Caki2 (cell line): ENCODE measurements at places on chromosomes 7 and 10.

DNA sequence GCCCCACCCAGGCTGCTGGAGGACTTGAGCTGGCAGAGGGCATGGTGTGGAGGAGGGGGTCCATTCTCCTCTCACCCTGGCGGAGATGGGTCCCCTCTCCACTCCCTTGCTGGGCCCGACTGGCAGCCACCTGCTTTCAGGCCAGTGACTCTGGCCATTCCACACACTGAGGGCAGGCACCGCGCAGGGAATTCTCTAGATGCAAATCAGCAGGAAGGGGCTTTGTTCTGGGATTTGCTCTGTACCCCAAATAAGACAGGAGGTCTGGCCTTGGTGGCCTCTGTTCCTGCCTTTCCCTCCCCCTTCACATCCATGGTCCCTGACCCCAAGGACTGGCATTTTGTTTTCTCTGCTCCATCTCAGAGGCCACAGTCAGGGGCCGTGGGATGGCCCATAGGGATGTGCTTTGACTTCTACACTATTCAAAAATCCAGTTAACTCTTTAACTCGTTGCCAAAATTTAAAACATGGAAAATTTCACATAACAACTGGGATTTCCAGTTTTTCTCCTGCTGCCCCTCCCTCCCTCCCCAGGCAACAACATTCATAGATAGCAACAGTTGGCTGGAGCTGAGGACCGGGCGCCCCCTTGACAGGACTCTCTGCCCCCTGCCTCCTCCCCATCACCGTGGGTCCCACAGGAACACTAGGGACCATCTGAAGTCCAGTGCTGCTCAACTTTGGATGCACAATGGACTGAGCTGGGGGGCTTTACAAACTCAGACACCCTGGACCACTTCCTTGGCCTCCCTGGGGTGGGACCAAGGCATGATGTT is 33.9 kb downstream of the PPIF start:
- DNase-seq: no peak

DNA sequence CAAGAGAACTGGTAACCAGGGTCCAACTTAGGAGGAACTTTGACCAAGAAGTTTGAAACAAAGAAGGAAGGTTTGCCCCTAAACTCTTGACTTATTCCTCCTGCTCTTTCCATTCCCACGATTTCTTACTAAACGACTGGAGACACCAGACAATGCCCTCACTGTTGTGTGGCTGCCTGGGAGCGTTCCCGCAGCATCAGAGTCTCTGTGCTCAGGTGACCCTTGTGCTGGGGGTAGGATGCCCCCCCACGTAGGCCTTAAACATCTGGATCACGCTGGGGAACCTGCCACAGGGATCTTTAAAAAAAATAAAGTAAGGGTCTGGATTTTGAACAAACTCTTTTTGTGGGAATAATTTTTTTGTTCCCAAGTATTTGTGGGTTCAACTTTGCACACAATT is 30.1 kb upstream of the CTBP2 start:
- DNase-seq: no peak

GRCh38 chr7:45080958-45081669 is 7.7 kb downstream of the NACAD start:
- DNase-seq: no peak

DNA sequence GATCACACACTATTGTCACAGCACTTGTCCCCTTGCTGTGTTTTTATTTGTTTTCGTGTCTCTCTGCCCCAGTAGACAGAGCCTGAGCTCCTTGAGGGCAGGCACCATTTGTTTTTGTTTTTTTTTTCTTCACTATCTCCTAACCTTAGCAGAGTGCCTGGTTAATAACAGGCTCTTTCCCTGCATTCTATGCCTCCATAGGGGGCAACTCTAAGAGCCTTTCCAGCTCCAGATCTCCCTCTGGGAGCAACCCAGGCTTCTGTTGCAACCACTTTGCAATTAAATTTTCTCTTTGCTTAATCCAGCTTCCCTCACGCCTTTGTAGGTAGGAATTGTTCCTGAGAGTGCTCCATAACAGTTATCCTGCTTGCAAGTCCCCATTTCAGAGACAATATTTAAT is 148.4 kb downstream of the PLXDC2 start:
- DNase-seq: no peak

DNA sequence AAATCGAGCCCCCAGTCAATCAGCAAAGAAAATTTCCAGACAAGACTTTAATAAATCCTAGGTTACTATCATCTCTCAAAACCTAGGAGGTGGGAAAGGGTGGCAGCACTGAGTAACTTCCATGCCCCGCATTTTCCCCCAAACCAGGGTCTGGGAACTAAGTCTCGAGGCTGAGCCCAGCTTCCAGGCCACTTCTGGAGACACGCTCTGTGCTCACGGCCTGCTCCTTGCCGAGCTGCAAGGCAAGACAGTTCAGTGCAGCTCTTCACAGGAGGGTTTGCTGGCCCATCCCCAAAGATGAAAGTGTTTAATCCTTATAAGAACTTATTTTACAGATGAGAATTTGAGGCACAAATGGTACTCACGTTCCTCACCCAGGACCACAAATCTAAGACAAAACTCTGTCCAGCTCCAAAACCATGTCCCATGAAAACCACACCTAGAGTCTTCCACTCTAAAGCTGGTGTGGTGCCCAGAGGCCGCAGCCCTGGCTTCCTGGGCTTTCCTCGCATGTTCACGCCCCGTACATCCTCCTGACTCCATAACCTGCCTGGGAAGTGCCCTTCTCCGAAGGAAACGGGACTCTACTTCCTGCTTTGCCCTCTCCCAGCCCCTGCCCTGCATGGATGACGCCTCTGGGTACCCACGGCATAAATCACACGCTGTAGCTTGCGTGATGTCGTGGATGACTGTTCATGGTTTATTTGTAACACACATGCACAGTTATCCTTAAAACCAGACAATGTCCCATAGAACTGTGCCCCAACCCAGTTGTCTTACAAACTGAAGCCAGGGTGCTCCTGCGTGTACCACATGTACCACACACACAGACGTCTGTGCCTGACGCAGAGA is 201.2 kb downstream of the DIP2C start:
- DNase-seq: no peak

DNA sequence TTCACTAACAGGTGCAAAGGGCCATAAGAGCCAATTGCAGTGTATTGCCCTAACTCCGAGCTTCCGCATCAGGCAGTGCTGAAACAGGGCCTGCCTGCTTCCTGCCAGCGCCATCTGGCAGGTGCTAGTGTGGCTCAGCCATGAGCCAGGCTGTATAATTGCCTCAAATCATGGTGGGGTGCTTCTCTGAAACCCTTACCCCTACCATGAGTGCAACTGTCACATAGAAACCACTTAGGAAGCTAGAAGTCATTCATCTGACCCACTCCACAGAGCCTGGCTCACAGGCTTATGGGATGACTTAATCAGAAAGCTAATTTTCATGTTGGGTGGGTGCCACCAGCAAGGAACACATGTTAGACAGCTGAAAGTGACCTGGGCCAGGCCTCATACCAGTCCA is 133.3 kb upstream of the LAMB4 start:
- no peak for DNase-seq

GRCh38 chr10:93710333-93710909 is 8.0 kb upstream of the FRA10AC1 start:
- no peak for DNase-seq

GRCh38 chr7:7479275-7479805 is 56.3 kb downstream of the COL28A1 start:
- no peak for DNase-seq

DNA sequence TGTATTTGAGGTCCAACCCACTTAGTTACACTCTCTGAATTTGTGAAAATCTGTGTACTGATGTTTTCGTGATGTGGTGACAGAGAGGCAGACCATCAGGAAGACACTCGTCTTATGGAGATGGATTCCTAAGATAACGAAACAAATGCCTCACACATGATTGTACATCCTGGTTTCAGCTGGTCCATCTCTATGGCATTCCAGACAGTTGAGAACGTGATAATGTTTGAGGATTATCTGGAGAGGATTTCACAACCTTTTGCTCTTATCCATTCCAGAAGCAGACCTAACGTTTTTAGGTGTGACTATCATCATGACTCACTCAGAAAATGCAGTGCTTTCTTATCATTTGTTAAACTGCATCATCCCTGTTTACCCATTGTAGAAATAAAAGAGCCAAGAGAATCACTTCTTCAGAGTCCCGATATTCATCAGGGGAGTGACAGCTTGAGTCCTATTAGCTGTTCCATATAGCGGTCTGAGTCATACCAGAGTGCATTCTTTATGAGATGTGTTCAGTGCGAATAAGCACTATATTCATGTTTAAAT is 74.5 kb downstream of the BMPER start:
- DNase-seq: peak; percentile 76

DNA sequence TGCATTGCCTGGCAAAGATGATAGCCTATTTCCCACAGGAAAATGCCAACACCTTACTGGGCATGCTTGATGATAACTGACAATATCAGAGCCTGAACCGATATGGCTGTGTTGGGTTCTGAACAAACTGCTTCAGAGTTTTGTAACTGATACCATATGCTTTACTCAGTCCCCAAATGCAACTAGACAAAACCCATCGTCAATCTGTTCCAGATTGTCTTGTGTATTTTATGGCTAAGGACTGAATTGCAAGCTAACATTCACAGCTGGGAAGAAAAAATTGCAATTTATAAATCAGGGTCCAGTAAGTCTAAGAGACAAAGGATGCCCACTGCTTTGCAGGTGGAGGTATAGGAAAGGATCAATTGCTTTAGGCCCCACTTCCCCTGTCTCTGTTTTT is 116.8 kb upstream of the WNT16 start:
- no peak for DNase-seq

DNA sequence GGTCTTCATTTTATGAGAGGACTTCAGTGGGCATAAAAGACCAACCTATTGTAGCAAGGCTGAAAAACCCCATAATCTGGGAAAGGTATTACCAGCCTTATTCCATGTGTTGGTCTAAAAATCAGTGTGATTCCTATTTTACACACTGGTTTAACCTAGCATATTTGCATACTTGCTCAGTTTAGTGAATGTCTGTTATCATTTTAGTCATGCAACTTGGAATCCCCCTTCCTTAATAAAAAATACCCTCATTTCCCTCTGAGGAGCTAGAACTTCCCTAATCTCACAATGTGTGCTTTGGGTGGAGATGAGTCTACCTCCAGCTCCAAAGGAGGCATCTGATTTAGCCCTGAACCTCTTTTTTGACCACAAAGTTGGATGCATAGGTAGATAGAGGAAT is 312.8 kb upstream of the SORCS1 start:
- no peak for DNase-seq

DNA sequence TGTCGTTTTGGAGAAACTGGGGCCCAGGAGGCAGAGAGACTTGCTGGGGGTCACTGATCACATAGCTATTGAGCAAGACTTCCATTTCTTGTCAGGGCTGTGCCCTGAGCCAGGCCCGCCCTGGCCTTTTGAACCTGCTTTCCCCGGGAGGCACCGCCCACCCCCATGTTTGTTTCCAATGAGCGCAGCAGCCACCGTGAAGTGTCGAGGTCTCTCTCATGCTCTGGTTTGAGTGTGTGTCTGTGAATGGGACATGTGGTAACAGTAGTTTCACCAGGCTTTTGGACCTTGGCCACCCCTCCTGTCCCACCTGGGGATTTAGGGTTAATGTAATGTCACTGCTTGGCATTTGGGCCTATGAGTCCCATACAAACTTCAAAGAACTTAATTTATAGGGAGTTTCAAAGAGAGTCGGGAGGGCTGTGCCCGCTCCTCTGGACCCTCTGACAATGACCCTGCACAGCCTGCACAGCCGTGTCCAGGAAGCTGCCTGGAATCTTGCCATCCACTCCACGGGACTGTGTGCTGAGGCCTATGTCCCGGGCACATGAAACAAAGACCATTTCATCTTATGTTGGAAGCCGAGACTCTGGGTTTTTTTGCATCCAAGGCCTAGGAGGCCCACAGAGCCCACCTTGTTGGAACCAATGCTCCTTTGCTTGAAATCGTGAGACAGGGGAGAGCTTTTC is 6.3 kb downstream of the PRF1 start:
- DNase-seq: no peak

DNA sequence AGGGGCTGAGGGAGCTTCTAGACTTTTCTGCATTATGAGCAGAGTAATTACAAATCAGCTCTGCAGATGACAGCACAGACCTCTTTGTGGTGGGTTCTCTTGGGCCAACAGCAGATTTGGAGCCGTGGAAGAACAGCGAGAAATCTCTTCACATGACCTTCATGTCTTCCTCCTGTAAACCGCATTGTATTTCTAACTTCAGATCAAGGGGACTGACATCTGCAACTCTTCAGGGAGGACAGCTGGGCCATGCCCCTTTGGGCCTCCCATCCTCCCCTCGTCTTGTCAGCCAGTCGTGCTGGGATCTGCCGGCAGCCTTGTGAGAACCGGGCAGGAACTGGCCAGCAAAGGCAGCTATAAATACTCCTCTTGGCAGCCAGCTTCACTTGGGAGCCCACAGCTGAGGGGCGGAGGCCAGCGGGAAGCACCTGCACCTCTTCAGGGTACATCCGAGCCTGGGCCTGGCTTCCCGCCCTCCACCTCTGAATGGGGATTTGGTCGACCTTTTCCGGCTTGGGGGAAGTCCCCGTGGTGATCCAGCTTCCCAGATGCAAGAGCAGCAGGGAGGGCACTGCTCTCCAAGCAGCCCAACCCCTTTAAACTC is 54.7 kb downstream of the STEAP1B start:
- no peak for DNase-seq

DNA sequence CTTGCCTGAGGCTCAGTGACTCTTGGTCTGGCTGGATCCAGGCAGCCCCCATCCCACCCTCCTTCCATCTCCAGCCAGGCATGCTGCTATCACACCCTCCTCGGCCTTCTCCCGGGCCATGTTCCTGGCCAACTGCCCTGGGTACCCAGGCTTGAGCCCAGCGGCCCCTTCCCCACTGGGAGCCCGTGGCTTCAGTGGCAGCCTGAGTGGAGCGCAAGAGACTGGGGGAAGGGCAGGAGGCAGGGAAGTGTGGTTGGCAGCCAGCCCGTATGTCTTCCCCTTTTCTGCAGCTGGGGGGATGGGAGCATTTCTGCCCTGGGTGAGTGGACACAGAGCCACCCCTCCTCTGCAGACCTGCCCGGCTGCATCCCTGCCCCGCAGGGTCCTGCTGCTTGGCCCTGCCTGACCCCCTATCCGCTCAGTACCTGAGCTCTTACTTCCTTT is 148.5 kb downstream of the ARHGAP22 start:
- DNase-seq: no peak

DNA sequence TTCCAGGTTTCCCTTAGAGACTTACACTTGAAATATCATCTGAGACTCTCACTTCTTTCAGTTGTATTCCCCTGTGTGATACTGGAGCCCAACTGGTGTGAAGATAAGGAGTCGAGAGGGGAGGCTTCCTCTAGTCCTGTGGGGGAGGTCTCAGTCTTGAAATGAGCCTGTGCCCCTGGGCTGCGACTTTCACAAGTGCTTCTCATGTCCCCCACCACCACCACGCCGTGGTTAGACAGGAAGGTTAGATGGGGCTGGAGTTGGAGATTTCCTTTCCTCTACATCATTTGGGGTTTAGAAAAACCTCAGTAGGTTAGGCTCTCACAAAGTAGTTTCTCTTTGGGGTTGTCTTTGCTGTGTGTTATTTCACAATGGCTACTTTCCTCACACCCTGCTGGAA is 25.6 kb upstream of the MKX start:
- no peak for DNase-seq

GRCh38 chr7:49174396-49174795 is 250.0 kb downstream of the CDC14C start:
- peak; percentile 61 for DNase-seq
